ENCODE measurements at places on chromosomes 1 and 21.

DNA sequence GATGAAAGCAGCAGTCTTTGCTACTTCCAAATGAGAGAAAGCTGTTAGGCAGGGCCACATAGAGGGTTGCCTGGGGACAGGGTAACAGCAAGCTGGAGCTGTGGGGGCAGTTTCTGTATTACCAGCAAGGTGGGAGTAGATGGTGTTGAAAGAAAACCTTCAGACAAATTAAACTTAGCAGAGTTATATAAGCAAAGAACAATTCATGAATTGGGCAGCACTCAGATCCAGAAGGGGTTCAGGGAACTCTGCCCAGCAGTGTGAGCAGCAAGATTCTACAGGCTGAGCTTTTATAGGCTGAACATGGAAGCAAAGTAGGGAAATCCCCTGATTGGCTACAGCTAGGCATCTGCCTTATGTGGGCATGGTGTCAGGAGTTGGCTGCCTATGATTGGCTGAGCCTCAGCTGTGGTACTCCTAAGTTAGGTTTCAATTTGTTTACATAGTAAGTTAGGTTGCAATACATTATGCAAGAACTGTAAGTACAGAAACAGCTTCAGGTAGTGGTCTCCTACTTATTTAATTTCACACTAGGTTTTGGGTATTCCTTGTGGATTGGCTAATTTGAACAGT, 64.1 kb upstream of the TMPRSS2 start:
- no peak for DNase-seq

DNA sequence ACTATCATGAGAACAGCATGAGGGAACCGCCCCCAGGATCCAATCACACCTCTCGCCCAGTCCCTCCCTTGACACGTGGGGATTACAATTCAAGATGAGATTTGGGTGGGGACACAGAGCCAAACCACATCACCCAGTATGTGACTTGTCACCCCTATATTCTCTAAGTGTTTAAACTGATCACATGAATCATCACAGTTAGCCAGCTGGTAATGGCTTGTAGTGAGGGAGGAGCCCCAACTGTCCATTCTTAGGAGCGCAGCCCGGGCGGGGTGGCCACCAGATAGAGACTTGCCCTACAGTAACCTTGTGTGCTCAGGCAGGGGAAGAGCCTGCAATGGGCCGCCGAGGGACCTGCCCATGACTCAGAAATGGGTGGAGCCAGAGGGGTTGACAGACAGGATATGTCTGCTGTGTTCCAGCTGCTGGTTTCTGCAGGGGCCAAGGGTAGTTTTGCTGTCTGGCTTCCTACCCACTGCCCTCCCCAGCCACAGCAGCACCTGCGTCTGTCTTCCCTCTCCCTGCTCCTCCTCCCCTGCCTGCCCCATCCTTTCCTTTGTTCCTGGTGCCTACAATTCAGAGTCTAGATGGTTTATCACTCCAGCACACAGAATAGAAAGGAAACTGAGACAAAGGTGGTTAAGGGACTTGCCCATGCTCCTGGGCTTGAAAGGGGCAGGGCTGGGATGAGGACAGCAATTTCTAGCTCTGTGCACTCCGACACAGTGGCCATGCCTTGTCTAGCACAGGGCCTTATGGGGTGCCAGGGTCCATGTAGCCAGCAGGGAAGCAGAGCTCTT, 9.2 kb downstream of the ABCG1 start:
- peak; percentile 94 for DNase-seq

DNA sequence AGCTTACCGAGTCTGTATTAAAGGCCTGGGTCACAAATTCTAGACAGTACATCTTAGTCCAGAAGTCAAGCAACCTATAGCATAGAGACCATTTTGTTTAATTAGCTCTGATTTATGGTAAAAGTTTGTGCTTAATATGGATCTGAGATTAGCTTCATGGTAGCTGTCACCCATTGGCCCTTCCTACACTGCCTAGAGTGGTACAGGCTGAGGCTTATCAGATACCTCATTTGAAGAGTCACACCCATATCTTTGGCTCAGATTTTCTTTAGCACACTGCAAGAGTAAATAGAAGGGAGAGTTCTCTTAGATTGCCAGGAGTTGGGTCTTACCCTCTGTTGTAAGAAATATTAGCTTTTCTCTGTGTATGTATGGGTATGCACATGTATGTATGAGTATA, 3.6 kb downstream of the AK4 start:
- no peak for DNase-seq

DNA sequence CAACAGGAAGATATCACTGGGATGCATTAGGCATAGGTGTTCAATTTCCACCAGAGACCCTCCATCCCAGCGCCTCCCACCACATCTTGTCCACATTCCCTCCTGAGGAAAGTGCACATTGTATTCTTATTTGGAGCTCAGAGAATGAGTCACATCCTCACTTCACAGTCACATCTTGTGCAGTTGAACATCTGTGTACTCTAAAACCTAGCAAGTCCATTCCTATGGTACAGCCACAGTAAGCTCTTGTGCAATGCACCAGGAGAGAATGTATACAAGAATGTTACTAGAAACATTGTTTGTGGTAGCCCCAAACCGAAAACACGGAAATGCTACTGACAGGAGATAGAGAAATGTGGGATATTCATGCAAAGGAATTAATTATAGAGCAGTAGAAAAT, 1.6 kb upstream of the KDF1 start:
- DNase-seq: no peak

DNA sequence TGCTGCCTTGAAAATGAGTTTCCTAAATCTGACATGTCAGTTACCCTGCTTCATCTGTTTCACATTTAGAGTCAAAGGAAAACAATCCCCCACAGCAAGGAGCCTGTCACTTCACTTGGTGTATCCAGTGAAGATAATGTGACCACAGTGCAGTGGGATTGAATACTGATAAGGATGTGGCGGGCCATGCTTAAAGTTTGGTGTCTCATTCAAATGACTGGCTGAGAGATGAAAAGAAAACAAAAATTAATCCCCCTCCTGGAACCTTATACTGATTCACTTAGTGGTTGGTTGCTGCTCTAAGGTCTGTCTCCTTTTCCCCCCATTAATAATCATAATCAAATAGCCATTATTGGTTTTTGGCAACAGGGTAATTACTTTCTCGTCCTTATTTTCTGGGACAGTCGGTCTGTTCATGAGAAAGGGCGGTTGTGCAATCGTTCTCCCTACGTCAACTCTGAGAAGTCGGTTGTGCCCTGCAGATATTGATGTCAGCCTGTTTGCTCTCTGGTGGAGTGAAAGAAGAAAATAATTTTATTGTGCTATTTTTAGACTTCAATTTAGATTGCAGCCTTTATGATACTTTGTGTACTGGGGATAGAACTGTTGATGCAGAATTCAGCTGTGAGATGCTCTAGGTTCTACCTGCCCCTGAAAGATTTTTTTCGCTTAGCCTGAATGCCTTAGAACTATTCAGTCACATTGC, 360.2 kb downstream of the DISC1 start:
- no peak for DNase-seq

DNA sequence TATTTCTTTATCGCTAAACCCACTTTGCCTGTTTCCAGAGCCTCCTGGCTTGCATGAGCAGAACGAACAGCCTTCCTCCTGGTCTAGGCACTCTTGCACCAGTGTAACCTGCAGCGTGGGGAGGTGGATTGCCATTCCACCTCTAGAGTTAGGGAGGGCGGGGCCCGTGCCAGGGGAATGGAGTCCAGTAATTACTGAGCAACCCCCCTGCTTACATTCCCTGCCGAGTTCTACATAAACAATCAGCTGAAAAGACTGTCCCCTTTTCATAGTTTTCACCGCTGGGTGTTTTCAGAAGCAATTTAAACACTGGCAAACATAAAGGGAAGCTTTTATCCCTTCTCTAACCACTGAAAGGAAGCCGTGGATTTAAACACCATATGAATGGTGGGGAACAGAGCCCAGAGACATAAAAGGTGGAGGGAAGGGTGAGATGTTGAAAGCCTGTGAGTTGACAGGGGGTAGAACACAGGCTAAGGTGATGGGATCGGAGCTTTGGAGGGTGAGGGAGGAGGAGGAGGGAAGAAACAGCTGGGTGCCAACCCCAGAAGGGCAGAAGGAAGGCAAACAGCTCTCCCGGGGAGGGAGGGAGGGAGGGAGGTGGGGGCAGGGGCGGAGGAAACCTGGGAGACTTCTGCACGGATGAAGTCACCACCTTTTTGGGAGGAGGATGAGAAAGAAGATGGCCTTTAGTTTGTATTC, 68.0 kb upstream of the WDR26 start:
- DNase-seq: no peak

DNA sequence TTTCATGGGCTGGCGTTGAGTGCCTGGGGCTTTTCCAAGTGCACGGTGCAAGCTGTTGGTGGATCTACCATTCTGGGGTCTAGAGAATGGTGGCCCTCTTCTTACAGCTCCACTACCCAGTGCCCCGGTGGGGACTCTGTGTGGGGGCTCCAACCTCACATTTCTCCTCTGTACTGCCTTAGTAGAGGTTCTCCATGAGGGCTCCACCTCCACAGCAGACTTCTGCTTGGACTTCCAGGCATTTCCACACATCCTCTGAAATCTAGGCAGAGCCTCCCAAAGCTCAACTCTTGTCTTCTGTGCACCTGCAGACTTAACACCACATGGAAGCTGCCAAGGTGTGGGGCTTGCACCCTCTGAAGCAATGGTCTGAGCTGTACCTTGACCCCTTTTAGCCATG, 82.1 kb downstream of the CCDC18 start:
- no peak for DNase-seq

- no peak for DNase-seq
Observed at GRCh38 chr1:150874455-150875196, 1.8 kb downstream of the ARNT start.

GRCh38 chr1:199688774-199689173, 338.7 kb upstream of the NR5A2 start:
- DNase-seq: no peak

Measured in CD4-positive, alpha-beta T cell treated with Interleukin-17A for 4 hours (primary cell).